Occipital lobe (tissue), 3 donors: ENCODE measurements at places on chromosomes 12 and 14. TPM values are rescaled to one million over a fixed set of nuclear protein-coding genes. Genes with fewer than 3 reads are reported as not detected.

DNA sequence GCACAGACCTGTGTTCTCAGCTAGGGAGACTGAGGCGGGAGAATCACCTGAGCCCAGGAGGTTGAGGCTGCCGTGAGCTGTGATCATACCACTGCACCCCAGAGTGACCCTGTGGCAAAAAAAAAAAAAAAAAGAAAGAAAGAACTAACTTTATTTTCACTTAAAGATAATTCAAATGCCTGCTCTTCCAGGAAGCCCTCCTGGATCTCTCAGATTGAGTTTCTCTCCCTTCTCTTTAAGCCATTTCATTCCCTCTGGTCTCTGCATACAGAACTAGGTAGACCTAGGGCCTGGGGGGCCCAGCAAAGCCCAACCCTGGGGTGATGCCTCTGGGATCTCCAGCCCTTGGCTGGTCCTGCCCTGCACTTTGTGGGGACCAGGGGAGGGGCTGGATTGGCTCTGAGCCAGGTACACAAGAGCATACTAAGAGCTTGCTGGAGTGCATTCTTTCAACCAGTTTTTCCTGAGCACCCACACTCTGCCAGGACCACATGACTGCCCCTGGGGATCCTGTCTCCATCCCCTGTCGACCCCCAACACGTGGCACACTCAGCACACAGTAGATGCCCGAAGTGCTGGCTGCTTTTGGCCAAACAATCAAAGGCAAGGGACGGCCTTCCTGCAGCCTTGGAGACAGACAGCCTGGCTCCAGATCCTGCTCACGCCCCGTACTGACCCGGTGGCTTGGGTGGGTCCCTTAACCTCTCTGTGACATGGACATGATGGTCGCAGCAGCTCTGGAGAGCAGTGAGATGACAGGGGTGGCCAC lies 52.7 kb downstream of the CYP46A1 start:
- DNase-seq: no peak

GRCh38 chr14:79229383-79229909 lies 981.9 kb downstream of the DIO2 start:
- DNase-seq: no peak

DNA sequence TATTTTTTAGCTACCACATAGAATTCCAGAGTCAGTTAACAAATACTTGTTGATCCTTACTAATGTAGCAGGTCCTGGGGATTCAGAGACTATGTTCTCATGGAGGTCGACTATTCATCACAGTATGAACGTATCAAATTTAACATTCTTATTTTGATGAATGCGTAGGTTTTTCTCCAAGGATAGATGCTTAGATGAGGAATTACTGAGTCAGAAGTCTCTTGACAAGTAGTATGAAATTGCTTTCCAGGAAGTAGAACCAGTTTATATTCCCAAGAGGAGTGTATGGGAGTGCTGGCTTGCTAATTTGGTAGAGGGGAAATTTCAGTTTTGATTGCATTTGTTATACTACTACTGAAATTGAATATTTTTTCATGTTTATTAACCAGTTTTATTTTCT lies 42.8 kb upstream of the CRADD start:
- no peak for DNase-seq

DNA sequence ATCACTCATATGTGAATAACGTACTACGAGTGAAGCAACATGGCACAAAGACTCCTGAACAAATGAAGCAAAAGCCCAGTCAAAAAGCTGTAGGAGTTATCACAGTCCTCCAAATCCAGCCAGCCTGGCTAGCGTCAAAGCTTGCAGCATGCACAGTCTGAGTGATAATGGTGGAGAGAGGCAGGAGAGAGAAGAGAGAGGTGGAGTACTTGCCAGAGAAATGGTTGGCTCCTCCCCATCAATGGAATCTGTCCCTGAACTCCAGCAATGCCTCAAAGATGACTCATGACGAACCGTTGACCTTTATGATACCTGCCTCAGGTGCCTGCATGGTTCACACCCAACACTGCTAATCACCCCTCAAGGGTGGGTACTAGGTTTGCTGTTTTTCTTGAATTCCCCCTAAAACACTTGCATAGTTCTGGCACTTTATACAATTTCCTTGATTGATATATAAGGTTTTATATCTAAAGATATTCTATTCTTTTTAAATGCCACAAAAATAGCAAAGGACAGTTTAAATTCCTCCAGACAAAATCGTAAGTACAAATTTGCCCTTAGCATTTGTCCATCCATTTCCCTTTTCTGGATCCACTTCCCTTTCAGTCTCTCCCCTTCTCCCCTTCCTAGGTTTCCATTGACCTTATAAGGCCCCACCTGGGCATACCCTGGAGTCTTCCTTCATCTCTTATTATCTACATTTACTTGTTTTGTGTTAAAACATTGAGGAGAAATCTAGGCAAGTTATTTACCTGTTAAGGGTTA lies 10.2 kb downstream of the ARHGDIB start:
- no peak for DNase-seq

DNA sequence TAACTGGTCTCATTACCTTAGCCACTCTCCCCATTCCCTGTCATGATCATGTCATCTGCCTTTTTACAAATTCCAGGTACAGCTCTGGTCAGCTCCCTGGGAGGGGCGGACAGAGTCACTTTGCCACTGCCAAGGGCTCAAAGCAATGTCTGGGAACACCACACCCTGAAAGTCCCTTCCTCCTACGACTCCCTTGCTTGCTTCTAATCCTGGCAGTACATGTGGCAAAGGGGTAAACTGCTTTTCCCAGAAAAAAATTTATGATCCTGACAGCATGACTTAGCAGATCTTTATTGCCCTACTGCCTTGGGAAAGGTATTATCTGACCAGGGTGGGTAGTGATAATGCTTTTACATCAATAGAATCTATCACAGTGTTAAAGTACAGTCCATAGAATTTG lies 376.0 kb upstream of the PDE3A start:
- no peak for DNase-seq

The FOXG1 gene
- total RNA-seq: 75.5 TPM

The ST8SIA1 gene
- 29.6 TPM for total RNA-seq
